ENCODE measurements at places on chromosomes 5 and 9.

- DNase-seq: peak; percentile 81
Observed at GRCh38 chr5:154189819-154190594, 526 bp upstream of the GALNT10 start.

GRCh38 chr5:100746730-100747129 lies 156.4 kb downstream of the ST8SIA4 start:
- no peak for DNase-seq

DNA sequence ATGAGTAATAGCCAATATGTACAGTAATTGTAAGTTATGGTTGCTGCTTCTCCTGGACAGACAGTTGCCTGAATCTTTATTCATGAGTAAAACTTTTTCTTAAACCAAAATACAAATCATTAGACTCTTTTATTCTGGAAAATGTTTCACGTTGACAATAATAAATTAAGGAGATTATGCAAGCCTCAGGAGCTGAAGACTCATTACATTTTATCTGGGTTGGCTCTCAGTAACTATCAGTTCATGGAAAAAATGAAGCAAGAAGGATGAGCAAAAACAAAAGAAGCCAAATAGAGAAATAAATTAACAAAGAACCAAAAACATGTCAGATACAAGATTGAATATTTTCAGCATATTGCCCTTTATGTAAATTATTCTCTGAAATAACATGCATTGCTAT lies 88.9 kb upstream of the PRR16 start:
- no peak for DNase-seq

GRCh38 chr9:77912895-77913693 lies 118.5 kb downstream of the GNAQ start:
- DNase-seq: no peak

DNA sequence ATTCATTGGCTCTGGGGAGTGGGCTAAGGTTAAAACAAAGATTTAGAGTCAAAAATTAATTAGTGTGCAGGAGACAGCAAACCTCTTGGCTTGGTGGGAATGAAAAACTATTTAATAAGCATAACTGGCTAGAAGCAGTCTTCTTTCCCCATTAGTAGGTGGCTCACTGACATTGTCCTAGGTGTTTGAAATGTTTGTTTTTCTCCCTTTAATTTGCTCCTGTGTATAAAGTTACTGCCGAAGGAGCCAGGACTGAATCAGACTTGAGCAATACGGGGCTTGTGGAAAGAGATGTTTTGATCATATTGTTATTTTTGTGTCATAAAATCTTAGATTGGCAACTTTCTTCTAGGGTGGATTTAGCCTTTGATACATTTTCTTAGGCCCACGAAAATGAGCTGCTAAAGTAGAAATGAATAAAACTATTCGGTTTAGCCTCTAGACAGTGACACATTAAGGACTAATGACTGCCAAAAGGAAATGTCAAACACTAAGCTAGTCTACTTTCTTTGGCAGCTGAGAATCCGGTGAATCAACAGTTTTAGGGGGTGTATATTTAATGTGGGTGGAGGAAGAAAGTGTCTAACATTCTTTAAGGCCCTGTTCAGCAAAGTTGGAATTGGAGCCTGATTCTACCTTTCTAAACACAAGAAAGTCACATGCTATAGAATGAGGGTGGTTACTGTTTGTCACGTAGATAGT lies 30.2 kb downstream of the LRRTM2 start:
- no peak for DNase-seq

DNA sequence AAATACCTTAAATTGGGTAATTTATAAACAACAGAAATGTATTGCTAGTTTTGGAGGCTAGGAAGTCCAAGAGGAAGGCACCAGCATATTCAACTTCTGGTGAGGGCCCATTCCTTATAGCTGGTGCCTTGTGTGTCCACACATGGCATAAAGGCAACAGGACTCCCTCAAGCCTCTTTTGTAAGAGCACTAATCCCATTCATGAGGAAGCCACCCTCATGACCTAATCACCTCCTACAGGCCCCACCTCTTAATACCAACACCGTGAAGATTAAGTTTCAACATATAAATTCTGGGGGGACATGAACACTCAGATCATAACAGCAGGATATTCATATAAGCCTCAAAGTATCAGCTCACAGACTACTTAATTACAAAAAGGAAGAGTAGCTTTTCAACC lies 4.0 kb upstream of the PLAC8L1 start:
- no peak for DNase-seq

GRCh38 chr9:71820403-71820921 lies 52.1 kb upstream of the CEMIP2 start:
- DNase-seq: no peak

GRCh38 chr9:37452611-37453010 lies 12.6 kb downstream of the ZBTB5 start:
- DNase-seq: no peak

- DNase-seq: peak; percentile 57
Observed at GRCh38 chr9:93575796-93576257, 557 bp upstream of the PHF2 start.

- no peak for DNase-seq
Observed at GRCh38 chr5:172010278-172010677, 3.8 kb upstream of the FBXW11 start.

- no peak for DNase-seq
Observed at GRCh38 chr9:132630811-132631210, 39.0 kb downstream of the DDX31 start.

- DNase-seq: no peak
Observed at GRCh38 chr9:129981180-129981907, 61.6 kb downstream of the FNBP1 start.

GRCh38 chr5:163362840-163363371 lies 74.5 kb upstream of the CCNG1 start:
- DNase-seq: no peak

DNA sequence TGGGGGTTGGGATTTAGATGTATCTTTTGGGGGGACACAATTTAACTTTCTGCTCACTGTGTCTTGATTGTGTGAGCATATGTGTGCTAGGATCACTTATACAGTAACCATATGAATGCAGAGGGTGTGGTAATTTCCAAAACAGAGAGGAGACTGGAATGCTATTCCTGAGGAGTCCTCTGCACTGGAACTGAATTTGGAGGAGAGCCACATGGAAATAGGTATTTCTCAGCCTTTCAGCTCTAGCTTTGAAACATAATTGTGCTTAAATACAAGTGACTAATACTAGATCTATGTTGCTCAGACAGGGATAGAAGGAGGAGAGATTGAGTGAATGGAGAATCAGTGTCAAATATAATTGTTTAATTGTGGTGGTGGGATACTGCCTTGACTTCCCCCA lies 45.5 kb downstream of the FOCAD start:
- no peak for DNase-seq

GRCh38 chr5:53820802-53821171 lies 260.3 kb downstream of the NDUFS4 start:
- DNase-seq: no peak

DNA sequence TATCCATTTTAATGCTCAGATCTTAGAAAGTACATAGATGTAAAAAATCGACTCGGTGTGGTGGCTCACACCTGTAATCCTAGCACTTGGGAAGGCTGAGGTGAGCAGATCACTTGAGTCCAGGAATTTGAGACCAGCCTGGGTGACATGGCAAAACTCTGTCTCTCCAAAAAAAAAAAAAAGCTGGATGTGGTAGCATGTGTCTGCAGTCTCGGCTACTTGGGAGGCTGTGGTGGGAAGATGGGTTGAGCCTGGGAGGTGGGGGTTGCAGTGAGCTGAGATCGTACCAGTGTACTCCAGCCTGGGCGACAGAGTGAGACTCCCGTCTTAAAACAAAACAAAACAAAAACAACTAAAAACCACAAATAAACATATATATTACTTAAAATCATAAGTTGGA lies 61.4 kb downstream of the RASA1 start:
- peak; percentile 62 for DNase-seq

DNA sequence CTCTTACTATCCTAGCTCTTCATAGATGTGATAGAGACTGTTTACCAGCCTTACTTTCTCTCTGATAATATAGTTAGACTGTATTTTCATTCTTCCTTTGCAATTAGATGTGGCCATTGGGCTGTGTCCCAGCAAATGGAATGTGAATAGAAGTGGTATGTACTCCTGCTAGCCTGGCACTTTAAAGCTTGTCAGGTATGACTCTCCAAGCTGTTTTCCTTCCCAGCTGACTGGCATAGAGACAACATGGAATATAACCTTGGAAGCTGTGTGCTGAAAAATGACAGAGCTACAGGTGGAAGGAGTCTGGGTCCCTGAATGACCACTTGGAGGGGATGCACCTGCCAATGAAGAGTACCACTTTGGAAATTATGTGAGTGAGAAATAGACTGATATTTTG lies 116.2 kb downstream of the DIRAS2 start:
- no peak for DNase-seq

DNA sequence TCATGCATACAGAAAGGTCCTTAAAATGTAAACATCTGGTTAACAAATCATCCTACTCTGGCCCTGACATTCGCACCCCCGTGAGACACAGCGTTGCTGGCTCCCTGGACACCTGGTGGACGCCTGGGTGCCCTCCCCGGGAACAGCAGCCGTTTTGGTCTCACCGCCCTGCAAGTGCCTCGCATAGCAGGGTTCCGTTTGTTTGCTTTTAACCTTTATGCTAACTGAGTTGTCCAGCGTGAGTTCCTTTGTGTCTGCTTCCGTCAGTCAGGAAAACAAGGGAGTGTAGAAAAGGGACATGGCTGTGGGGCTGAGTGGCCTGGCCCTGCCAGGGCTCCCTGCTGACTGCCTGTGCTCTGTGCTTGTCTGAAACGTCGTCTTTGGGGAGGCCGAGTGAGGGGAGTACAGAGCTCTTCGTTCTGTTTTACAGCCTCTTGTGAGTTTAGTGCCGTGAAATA lies 91.8 kb upstream of the CACNA1B start:
- DNase-seq: no peak

Measured in islet precursor cell (in vitro differentiated cells).